Iris pigment epithelial cell (primary cell): ENCODE measurements at places on chromosomes 16 and 17.

DNA sequence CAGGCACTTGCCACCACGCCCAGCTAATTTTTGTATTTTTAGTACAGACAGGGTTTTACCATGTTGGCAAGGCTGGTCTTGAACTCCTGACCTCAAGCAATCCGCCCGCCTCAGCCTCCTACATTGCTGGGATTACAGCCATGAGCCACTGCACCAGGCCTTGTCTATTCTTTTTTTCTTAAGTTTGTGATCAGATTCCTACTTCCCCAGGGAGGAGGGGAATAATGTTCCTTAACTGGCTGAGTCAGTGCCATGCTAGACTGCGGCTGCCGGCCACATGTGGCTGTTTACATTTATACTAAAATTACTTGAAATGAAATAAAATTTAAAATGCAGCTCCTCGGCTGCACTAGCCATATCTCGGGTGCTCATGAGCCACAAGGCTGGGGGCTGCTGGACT is 27.8 kb upstream of the USP36 start:
- DNase-seq: peak; percentile 82

GRCh38 chr17:6941989-6942388 is 53.9 kb upstream of the ALOX12 start:
- DNase-seq: no peak

DNA sequence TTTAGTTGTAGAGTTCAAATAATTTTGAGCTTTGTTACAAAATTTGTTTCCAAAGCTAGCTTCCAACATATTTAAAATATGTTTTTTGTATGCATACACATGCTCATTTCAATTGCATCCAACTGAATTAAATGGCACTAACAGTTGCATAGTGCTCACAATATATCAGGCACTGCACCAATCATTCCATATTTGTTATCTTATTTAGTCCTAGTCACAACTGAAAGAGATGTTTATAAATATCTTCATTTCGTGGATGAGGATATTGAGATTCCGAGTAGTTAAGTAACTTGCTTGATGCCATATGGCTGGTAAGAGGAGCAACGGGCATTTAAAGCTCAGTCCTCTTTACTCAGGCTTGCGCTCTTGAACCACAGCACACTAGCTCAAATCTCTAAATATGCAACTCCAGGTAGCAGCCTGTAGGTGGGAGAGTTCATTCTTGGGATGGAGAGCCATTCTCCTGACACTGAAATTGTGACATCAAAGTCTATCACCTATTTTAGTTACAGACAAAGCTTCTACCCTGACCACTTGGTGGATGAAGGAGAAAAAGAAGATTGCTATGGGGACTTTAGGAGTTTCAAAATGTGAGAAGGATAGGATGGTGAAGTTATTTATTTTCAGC is 118.0 kb upstream of the CA10 start:
- DNase-seq: no peak

DNA sequence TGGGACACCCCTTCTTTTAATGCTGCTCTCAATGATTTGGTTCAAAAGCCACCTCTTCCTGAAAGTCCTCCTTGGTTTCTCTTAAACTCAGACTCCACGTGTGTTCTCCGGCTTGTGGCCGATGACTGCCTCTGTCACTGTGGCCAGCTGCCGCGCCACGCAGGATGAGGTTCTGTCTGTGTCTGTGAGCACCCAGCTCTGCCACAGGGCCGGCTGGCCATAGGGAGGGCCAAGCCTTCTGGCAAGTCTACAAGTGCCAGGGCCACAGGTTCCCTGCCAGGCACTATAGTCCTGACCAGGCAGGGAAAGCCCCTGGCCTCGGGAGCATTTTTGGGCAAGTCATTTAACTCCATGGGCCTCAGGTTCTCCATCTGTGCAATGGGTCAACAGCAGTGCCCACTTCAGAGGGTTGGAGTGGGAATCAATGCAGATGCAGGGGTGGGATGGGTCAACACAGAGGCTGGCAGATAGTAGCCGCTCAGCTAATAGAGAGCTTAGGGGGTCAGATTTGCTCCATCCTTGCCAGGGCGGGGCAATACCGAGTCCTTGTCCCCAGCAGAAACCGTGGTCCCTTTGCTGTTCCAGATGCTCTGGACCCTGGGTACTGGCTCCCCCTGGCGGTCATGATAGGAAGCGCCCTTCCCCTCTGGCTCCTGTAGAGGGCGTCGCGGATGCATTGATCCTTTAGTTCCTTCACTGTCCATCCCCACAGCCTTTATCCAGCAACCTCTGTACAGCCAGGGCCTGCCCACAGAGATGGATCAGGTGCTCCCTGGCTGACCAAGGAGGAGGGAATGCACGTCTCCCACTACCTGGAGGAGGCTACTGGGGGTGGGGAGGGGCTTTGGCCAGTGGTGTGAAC is 19.3 kb upstream of the ADGRG3 start:
- DNase-seq: peak; percentile 66

- peak; percentile 45 for DNase-seq
Observed at GRCh38 chr17:43766413-43767052, 7.9 kb upstream of the SOST start.

- peak; percentile 95 for DNase-seq
Observed at GRCh38 chr17:19386051-19386929, 700 bp downstream of the MFAP4 start.

GRCh38 chr17:71464241-71464640 is 656.6 kb upstream of the SOX9 start:
- DNase-seq: no peak

GRCh38 chr17:8392274-8392673 is 5.4 kb downstream of the RNF222 start:
- no peak for DNase-seq

GRCh38 chr17:78732354-78732753 is 49.7 kb downstream of the CYTH1 start:
- DNase-seq: no peak

DNA sequence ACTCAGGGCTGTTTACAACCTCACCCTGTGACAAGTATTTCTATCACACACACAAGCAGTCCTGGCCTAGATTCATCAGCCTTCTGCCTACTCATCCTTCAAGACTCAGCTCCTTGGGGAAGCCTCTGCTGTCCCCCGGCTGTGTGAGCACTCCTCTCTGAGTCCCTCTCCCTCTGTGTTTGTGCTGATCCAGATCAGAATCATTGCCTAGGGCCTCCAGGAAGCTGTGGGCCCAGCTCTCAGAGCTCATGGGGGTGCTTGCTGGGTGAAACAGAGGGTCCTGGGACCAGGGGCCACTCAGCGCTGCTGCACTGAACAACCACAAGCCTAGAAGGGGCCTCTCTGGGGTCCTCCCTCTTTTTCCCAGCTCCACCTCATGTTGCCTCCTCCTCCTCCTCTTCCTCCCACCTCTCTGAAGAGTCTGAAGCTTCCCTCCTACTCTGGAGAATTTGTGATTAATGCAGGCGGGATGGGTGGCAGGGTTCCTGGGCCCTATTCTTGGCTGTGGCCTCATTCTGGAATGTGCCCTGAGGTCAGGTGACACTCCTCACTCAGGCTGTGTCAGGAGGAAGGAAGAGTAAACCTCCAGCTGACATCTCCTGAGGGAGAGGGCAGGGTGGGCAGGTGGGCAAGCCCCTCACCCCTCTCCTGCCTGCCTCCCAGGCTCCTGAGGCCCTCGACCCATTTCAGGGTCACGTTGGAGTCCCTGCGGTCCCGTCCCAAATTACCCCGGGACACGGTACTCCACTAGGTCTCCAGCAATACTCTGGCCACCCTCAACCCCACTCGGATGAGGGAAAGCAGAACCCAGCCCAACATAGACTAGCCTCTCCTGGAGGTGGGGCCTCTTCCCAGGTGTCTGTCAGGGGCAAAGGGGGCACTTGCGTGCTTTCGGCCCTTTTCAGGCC is 10.1 kb downstream of the WFIKKN2 start:
- peak; percentile 65 for DNase-seq

DNA sequence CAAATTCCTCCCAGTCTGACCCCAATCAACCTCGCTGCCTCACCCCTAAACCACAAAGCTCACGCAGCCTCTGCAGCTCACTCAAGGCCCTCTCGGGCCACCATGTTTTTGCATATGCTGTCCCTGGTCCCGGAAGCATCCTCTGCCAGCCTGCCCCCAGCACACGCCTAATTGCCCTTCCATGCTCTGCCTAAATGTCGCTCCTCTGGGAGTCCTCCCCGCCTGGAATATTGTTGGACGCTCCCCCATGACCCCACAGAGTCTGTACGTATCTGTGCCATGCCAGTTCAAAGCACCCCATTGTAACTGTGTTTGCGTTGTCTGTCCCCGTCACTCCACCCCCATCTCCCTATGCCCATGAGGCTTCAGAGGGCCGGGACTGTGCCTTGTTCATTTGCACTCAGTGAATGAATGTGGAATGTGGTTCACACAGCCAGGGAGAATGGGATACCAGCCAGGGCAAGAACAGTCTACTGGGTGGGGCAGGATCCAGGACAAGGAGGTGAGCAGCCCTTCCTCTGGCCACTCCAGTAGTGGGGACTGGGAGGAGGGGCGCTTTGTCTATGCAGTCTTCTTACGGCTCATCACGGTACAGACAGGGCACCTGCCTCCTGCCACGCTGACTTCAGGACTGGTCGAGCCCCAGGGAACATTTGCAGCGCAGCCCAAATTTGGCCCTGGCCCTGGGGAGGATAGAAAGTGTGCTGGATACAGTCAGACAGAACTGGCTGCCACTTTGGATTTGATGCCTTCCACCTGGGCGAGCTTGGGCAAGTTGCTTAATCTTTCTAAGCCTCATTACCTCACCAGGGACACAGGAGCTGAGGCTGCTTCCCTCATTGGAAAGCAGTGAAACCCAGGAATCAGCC is 48.5 kb downstream of the NOS2 start:
- DNase-seq: no peak

DNA sequence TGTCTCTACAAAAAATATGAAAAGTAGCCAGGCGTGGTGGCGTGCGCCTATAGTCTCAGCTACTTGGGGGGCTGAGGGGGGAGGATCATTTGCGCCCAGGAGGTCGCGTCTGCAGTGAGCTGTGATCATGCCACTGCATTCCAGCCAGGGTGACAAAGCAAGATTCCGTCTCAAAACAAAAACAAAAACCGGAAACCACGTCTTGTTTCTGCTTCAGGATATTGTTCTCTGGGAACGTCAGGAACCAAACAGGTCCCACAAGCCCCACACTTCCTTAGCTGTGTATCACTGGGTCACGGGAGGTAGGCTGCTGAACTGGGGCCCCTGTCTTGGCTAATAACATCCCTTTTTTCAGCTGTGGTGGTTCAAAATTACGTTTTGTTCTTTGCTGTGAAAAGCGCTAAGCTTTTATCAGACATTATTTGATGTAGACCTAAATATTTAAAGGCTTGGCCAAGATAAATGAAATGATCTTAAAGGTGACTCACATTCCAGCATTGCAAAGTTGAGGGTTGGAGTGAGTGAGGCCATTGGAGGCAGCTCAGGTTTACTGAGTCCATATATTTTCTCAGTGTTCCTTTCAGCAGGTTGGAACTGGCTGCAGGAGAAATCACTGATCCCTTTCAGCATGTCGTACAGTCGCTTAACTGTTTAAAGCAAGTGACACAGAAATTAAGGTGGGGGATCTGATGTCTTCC is 16.4 kb upstream of the SEC14L1 start:
- DNase-seq: peak; percentile 92
